ENCODE measurements at places on chromosomes 1 and 21.
A peak's percentile ranks its signal among the peaks of the same experiment; 100 is the strongest.

GRCh38 chr1:109490029-109490933 lies 3.6 kb upstream of the CYB561D1 start:
- peak; percentile 85 for DNase-seq

DNA sequence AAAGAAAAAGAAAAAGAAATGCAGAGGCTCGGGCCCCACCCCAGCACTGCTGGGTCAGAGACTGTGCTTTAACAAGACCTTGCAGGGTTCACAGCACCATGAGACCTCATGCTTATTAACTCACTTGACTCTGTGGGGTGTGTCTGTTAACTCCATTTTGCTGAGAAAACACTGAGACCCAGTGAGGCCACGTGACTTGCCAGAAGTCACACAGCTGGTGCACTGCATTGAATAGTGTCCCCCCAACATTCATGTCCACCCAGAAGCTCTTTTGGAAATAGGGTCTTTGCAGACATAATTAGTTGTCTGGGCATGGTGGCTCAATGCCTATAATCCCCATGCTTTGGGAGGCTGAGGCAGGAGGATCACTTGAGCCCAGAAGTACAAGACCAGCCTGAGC lies 39.7 kb downstream of the CHD5 start:
- no peak for DNase-seq

- no peak for DNase-seq
Measured at GRCh38 chr1:175678471-175678870, 64.9 kb downstream of the TNR start.

- no peak for DNase-seq
Measured at GRCh38 chr1:245873883-245874671, 633.0 kb downstream of the SMYD3 start.

- no peak for DNase-seq
Measured at GRCh38 chr1:118132000-118132399, 53.0 kb downstream of the SPAG17 start.

DNA sequence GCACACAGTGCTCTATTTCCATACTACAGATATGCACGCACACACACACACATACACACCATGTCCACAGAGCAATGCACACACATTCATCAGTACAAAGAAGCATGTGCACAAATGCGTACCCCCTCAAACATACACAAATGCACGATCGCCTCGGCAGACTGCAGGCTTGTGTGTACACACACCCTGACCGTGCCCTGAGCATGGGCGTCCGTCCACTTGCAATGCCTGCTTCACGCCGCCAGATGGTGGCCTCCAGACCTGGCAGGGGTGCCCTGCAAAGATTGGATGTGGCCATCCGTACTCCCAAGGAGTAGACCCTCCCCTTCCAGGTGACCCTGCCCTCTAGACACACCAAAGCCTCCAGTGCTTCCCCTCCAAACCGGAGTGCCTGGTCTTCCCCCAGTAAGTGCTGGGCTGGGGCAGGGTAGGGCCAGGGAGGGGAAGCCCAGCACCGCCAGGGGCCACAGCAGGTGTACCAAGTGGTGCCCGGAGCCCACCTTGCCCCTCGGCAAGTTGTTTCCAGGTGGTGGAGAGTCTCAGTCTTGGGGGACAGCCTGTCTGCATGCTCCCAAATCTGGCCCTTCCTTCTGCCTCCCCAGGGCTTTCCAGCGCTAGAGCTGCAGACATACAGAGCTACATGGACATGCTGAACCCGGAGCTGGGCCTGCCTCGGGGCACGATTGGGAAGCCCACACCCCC lies 20.6 kb downstream of the ESPN start:
- DNase-seq = no peak

GRCh38 chr1:167345386-167345733 lies 124.7 kb downstream of the POU2F1 start:
- DNase-seq = no peak

DNA sequence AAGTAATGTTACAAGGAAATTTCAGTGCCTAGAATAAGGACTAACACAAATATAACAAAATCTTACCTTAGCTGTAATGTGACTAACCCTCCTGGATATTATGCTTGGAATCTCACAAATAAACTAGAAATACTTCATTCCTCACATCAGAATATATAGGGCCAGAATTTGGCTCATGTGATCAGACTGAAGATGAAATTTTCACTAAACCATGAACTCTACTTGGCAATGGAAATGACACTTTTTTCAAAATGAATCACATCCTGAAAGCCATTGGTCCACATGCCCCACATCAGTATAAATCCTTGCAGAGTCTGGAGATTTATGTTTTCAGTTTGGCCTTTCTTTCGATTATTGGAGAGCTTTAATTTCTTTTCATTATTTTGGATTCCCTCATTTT lies 227.8 kb downstream of the NRIP1 start:
- DNase-seq = no peak

- no peak for DNase-seq
Measured at GRCh38 chr21:42423197-42423675, 19.5 kb downstream of the UBASH3A start.

- no peak for DNase-seq
Measured at GRCh38 chr1:29747196-29747595, 510.9 kb downstream of the PTPRU start.

GRCh38 chr1:41919764-41920397 lies 1.2 kb upstream of the HIVEP3 start:
- DNase-seq = peak; percentile 13

- no peak for DNase-seq
Measured at GRCh38 chr1:243598433-243598832, 251.6 kb downstream of the AKT3 start.

All from NAMALWA (cell line).